T-cell (primary cell): ENCODE measurements at places on chromosomes 11 and 22. TPM values are rescaled to one million over a fixed set of nuclear protein-coding genes. Genes with fewer than 3 reads are reported as not detected.

RFPL1 gene
- total RNA-seq: not detected

TCN1 gene
- total RNA-seq: not detected

GRCh38 chr11:18727479-18728236, 1.7 kb upstream of the IGSF22 start:
- DNase-seq: peak; percentile 10

DNA sequence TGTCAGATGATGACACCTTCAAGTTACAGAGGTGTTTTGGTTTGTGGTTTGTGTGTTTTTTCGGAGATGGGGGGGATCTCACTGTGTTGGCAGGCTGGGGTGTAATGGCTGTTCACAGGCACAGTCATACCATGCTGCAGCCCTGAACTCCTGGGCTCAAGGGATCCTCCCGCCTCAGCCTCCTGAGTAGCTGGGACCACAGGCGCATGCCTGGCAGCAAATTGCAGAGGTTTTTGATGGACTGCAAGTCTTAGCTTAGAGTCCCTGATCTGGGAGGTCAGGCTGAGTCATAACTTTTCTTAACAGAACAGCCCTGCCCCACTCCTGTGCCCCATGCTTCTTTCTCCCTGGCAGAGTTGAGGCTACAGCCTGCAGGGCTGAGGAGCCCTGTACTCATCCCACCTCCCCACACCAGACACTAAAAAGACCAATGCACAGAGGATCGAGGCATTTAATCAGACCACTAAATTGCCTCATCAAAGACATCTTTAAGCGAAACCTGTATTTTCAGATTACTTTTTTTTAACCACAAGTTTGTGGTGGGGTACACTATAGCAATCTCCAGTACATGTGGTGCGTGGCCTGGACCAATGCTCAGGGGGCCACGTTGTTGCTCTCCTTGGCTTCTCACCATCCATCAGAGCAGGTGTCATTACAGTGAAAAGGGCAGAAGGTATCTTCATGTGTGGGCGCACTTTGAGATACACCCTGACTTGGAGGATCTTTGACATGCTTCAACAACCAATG, 17.1 kb upstream of the ADORA2A start:
- DNase-seq: no peak
